ENCODE measurements at places on chromosomes 6 and 20.

GRCh38 chr6:26489996-26490964 is 9.8 kb upstream of the BTN1A1 start:
- no peak for DNase-seq

GRCh38 chr20:550611-551010 is 7.0 kb upstream of the CSNK2A1 start:
- no peak for DNase-seq

- no peak for DNase-seq
Observed at GRCh38 chr20:7716286-7716972, 223.8 kb downstream of the HAO1 start.

GRCh38 chr6:45756606-45757005 is 259.1 kb downstream of the CLIC5 start:
- DNase-seq = no peak

GRCh38 chr6:129843573-129843972 is 17.5 kb downstream of the TMEM244 start:
- DNase-seq = no peak

DNA sequence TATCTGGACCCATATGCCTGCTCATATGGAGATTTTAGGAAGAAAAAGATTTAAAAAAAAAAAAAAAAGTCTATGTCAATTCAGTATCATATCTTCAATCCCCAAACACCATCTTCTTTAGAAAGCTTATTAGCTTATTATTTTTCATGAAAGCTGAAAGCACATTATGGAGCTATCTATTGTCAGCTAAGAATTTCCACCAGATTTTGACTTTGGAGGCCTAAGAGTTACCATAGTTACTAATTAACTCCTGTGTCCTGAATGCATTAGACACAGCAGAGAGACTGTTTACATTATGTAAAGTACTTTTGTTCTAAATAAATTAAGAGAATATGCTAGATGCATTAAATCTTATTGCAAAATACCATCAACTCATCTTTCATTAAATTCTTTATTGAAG is 255.5 kb upstream of the NRSN1 start:
- DNase-seq = no peak

- DNase-seq = no peak
Observed at GRCh38 chr6:13655700-13656099, 40.6 kb downstream of the NOL7 start.

DNA sequence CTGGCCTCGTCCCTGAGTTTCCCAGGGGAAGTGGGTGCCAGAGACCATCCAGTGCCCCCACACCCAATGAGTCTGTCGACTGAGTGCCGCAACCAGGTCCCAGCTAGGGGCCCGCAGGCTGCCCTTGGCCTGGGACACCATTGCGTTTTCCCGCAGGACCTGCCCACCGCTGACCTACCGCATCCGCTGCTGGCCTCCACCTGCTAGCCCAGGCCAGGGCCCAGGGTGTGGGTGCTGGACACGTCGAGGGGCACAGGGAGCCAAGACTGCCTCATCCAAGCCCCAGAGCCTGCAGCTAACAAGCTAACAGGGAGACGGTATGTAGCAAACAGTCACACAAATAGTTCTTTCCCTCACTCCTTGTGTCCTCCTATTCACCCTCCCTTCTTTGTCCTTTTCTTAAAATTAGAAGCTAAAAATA is 97.7 kb downstream of the TMEM242 start:
- no peak for DNase-seq

All from kidney (tissue), 22 donors.